Stimulated activated CD4-positive, alpha-beta T cell treated with anti-CD3 and anti-CD28 coated beads, Interleukin-1b, Interleukin-23, amount 100 ng/mL, for 24 hours (primary cell): ENCODE measurements at places on chromosomes 6 and 20.

DNA sequence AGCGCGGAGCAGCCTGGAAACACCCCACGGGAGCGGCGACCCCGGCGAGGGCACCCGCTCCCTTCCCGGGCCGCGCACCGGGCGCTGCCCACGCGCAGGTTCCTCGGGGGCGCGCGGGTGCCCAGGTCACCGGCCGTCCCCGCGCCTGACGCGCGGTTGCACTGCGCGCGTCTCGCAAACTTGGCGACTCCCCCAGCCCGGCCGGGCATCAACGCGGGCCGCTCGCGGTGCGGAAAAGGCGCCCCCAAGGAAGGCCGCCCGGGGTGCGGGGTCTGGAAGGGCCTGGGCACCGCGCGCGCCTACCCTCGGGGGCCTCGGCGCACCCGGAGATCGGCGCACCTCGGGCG is 555 bp upstream of the ZBTB46 start:
- DNase-seq: no peak

DNA sequence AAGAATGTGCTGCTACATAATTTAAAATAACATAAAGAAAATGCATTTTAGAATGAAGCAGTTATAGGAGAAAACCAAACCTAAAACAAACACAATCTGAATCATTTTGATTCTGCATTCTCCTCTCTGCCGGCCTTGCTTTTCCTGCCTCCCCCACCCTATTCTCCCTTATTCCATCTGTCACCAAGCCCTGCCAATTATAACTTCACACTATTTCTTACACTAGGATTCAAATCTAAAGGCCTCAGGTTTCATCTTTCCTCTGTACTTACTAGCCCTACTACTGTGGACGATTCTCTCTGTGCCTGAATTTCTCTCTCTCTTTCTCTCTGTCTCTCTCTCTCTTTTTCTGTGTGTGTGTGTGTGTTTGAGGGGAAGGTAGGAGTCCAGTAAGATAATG is 18.7 kb upstream of the PRIM2 start:
- DNase-seq: no peak

DNA sequence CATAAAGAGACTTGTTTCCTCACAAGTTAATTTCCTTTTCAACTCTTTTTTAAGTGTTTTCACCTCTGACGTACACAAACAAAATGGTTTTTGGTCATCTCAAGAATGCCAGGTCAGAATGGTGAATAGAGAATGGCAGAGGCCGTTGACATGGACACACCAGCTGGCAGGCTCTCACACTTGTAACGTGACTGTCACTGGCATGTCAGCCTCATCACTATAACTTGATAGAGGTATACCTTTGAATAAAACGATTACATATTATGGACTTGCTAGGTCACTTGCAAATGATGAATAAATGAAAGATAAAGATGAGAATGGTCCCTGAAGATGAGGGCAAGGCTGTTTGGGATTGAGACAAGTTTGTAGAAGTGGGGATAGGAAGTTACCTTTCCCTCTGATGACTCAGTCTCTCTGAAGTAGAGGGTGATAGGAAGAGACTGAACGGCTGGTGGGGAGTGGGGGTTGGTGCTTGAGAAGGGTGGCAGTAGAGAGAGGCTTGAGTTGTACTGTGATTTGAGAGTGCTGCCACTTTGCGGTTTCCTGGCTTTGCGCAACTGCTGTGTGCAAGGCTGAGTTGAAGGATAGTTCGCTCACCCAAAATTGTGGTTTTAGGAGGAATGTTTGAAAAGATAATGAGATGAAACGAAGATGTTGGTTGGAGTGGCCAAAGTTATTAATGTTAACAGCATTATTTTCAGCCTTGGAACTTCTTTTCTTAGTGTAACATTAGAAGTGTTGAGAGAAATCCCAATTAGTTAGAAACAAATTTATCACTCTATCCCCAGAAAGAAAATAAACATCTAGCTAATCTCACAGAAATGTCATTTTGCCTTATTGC is 30.3 kb downstream of the TBPL1 start:
- DNase-seq: no peak

GRCh38 chr6:89997456-89998445 is 103.5 kb downstream of the GJA10 start:
- DNase-seq: no peak

GRCh38 chr20:32563311-32564272 is 21.5 kb downstream of the NOL4L start:
- no peak for DNase-seq

GRCh38 chr6:41942067-41942851 is 651 bp upstream of the CCND3 start:
- DNase-seq: no peak

DNA sequence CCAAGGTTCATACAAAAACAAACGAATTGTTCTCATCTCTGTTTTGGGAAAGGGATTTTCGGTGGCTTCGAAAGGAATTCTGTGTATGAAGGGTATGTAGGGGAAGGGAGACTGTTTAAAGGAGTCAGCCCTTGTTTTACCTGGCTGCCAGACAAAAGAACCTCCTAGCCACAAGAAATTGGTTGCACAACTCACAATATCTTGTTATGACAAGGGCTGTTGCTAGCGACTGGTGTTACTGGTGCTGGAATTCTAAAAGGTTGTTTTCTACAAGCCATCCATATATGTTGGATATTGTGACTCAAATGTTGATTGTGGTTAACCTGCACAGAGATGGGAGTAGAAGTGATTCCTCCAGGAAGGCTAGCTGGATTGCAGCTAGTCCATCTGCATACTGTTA is 34.6 kb upstream of the CITED2 start:
- DNase-seq: no peak

DNA sequence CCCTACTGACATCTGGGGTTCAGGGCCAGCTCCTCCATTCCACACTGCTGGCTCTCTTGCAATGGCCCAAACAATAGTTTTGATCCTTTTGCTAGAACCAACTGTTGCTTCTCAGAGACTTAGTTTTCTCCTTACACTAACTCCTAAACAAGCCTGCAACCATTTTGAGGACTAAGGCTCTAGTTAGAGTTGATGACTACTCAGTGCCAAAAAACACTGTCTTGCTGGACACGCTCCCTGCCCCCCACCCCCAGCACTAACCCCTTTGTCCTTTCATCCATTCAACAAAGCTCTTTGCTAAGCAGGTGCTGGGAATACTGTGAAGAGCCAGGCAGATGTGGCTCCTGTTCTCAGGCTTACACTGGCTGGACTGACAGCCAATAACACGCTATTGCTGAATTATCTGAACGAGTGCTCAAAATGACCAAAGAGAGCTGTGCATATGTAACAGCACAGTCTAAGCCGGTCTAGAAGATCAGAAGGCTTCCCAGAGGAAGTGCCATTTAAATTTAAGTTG is 17.6 kb downstream of the GCLC start:
- no peak for DNase-seq

DNA sequence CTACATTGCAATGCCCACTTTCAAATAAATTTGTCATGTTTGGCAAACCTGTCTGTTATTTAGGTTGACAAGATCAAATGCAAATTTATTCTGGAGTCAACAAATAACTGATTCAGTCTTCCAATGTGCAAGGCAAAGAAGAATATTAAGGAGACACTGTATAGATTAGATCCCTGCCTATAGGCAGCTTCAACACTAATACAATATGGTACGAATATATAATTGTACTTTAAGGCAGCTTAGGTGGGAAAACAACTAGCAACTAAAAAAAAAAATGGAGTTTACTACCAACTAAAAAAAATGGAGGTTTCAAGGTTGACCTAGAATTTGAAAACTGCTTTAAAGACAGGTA is 1.7 kb upstream of the PHF10 start:
- no peak for DNase-seq

DNA sequence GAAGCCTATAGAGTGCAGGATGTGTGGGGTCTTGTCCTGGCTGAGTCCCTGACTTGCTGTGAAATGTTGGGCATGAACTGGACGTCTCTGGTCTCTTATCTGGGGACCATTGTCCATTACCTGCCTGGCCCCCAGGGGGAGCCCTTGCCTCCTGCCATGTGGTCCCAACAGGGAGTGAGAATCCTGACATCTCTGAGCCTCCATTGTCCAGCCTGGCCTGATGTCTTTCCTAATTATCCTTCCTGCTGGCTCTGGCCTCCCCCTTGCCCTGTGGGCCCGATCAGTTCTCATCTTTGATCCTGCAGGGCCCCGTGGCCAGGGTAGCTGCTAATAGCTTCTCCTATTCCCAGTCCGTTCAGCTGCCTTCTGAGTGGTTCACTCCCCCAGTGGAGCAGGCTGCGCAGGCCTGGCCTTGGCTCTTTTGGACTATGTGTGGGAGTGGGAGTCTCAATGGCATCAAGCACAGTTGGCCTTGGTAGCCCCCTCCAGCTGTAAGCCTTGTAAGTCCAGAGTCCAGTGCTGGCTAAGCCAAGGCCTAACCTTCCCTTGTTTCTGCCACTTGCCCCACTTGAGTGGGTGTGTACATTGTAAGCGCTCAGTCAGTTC is 77.9 kb upstream of the RALY start:
- no peak for DNase-seq

DNA sequence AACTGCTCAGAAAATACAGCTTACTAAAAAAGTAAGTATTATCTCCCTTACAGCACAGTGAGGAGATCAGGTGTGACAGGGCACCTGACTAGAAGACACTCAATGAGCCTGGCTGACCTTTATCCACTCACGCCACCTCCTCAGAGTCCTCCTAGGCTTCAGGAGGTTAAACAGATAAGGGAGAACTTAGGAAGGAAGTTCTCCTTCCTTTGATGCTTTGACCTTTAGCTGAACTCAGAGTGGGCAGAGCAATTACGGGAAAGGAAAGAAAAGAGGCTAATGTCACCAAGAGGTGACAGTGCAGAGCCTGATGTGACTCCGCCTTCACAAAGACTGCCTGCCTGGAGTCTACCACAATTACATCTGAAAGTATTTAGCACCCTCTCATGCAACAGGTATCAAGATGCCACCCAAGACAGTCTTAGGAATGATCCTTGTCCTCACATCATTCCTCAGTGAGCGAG is 36.7 kb downstream of the MAN1A1 start:
- no peak for DNase-seq

GRCh38 chr6:135008072-135008940 is 46.3 kb downstream of the HBS1L start:
- no peak for DNase-seq

- no peak for DNase-seq
These were observed 138.8 kb downstream of the HIVEP1 start for GRCh38 chr6:12150812-12151432.

- DNase-seq: no peak
These were observed 42.5 kb downstream of the CD109 start for GRCh38 chr6:73738367-73739028.

- DNase-seq: no peak
These were observed 26.2 kb downstream of the SLCO4A1 start for GRCh38 chr20:62668441-62669027.

DNA sequence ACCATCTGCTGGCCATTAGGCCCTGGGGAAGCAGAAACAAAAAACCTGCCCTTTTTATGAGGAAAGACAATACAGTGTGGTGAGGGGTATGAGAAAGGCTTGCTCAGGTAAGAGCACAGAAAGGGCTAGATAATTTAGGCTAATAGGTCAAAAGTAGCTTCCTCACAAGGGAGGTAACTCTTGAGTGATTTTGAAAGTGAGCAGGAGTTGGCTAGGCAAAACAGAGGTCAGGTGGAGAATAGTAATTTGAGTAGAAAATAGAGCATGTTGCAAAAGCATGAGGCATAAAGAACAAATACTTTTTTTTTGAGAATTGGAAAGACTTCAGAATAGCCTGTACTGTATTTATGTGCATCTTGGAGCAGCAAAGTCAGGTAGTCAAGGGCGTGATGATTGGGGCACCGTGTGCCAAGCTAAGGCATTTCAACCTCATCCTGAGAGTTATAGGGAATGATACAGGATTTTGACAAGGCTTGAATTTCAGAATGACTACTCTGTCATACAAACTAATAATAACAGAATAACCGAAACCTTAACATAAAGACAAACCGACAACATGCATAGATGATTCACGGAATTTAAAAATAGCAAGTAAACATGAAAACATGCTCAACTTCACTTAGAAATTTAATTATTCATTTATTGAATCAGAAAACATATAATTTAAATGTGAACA is 123.0 kb upstream of the ENPP5 start:
- DNase-seq: no peak

GRCh38 chr20:51394706-51395105 is 147.8 kb downstream of the NFATC2 start:
- DNase-seq: no peak

- DNase-seq: no peak
These were observed 112.1 kb downstream of the WDR27 start for GRCh38 chr6:169589699-169590257.

- DNase-seq: no peak
These were observed at the start of gene MRAP2 for GRCh38 chr6:84033523-84034451. Gene MRAP2, plus strand, starts transcription at chr6:84033772. Its CDS starts 21,547 bp downstream, at chr6:84055319.

DNA sequence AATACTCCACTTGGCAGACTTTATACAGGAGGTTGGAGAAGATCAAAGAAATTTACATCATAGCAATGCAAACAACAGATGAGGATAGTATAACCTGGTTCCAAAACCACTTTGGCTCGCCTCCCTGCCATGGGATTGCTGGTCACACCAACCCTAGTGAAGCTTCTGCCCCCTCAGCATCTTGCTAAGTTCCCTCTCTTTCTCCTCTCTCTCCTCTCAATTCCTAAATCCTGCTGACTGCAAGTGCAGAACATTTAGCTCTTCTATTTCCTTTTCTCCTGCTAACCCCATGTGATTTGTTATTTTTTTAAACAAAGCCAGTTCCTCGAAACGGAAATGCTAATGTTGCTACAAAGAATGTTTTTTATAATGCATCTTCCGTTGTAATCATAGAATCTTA is 50.3 kb upstream of the LY86 start:
- no peak for DNase-seq

DNA sequence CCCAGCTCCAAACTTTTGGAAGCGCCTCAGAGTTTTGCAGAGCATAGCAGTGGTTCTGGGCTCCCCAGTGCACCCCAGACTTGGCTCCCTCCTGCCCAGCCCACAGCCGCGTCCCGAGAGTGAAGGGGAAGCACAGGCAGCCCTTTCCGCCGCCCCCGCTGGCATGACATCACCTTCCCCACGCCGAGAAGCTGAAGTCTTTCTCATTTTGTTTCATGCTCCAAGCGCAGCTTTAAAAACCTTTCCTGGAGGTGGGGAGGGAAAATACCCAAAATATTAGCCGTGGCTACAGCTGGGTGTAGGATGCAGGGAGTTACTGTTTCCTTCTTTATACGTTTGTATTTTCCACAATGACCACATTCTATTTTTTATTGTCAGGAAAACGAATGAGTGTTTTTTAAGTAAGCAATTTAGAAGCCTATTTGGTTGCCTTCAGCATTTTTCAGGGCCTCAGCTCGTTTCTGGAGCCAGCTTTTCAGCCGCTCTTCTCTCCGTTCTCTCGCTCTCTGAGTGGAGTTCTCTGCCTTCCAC is 72.9 kb downstream of the SNX5 start:
- DNase-seq: peak; percentile 36

GRCh38 chr20:59743767-59744485 is 139.6 kb downstream of the PHACTR3 start:
- DNase-seq: no peak

GRCh38 chr6:32152769-32153563 is 975 bp upstream of the PPT2 start:
- no peak for DNase-seq

- DNase-seq: no peak
These were observed 46.4 kb upstream of the FERMT1 start for GRCh38 chr20:6169251-6169650.

- no peak for DNase-seq
These were observed 21.2 kb upstream of the RTF2 start for GRCh38 chr20:56447227-56447626.

- no peak for DNase-seq
These were observed 3.5 kb upstream of the HRH3 start for GRCh38 chr20:62223571-62223970.
